Stimulated activated CD4-positive, alpha-beta T cell treated with anti-CD3 and anti-CD28 coated beads, TNF-alpha, amount 100 ng/mL, for 48 hours (primary cell): ENCODE measurements at places on chromosomes 4 and X.

DNA sequence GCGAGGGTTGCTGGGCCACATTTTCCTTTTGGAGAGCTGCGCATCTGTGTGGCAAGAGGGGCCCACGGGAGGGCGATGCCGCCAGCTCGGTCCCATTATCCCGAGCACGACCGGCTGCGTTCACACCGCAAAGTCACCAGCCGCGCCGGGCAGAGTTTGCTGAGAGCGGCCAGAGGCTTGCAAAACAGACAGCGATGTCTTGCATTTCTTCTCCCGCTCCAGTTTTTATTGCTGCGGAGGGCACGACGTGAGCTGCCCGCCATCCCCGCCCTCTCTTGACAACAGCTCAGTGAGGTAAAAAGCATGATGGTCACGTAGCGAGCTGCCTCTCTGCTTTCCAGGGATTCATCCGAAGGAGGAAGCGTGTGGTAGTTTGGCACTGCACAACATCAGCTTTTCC is 102.1 kb upstream of the TENM3 start:
- no peak for DNase-seq

DNA sequence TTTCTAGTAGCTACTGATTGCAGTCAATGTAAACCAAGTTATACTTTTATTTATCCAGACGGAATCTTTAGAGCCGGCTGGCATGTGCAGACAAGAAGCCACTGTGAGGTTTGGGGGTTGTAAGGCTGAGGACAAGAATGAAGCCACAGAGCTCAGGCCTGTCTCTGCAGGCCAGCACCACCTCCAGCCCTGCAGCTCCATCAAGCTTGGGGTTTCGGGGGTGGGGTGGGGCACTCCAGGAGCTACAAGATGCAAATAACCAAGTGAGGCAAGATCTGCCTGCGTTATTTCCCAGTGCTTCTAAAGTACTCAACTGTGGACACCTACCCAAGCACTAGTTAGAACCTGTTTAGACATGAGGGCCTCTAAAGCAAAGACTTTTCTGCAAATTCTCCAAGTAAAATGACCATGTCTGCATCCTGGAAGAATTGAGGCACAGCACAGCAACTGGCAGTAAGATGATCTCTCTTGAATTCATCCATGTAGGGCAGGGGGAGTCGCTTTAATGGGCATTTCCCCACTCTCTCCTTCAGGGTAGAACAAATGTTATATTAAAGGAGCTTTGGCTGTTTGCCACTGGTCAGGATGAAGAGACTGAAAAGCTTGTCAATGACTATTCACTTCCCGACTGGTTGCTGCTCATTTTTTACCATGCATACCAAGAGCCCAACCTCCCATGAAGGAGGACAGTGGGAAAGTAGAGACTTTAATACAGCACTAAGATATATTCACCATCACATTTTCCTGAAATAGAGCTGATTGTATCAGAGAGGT is 222.5 kb downstream of the MGST2 start:
- no peak for DNase-seq

DNA sequence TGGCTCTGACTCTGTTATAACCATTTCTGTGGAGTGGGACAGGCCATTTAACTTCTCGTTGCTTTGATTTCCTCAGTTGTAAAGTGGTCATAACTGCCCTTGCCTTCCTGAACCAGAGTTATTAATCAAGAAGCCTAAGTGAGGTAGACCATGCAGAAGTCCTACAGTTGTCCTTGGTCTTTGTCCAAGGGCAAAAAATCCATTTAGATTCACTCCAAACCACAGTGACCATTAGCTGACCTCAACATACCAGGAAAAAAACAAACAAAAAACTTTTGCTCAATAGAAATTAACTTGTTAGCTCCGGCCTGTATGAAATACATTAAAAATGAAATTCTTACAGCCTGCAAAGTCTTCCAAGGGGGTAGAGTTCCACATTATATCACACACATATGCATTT is 52.7 kb downstream of the TBC1D9 start:
- no peak for DNase-seq

GRCh38 chr4:152408514-152409327 is 127.2 kb downstream of the FBXW7 start:
- DNase-seq, result peak; percentile 9

GRCh38 chrX:41409006-41409405 is 38.1 kb upstream of the NYX start:
- DNase-seq, result no peak

DNA sequence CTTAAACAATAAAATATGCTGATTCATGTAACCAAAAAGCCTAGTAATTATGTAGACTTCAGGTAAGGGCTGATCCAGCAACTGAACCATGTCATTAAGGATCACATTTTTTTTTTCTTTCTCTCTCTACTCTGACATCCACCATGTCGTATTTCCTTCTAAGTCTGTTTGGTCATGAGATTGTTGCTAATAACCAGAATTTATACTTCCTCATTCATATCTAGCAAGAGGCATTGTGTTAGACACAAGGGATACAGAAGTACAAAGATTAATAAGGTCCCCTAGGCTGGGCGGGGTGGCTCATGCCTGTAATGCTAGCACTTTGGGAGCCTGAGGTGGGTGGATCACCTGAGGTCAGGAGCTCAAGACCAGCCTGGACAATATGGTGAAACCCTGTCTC is 24.1 kb downstream of the PHEX start:
- no peak for DNase-seq

DNA sequence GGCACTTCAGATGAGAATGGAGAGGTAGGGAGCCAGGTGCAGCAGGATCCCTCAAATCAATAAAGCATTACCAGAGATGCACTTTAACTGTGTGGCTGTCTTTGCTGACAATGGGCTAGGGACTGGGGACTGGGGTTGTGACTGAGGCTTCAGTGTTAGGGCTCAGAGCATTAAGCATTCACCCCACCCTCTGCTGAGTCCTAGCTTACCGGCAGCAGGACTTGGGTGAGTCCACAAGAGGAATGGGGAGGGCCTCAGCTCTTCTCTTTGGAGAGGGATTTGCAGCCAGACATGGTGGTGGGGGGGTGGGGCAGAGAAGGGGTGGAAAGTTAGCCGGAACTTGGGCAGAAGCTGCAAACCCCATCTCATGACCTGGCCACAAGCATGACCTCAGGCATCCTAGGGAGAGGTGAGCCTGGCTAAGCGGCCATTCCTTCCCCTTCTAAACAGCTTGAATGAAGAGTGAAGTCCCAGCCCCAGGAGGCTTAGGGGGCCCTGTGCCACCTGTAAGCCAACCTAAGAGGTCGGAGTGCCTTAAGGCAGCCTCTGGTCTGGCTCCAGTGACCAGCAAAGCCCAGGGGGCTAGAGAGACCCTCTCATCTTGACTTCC is 78.4 kb downstream of the STARD8 start:
- DNase-seq, result no peak

GRCh38 chr4:75673959-75674328 is 733 bp upstream of the G3BP2 start:
- DNase-seq, result no peak

DNA sequence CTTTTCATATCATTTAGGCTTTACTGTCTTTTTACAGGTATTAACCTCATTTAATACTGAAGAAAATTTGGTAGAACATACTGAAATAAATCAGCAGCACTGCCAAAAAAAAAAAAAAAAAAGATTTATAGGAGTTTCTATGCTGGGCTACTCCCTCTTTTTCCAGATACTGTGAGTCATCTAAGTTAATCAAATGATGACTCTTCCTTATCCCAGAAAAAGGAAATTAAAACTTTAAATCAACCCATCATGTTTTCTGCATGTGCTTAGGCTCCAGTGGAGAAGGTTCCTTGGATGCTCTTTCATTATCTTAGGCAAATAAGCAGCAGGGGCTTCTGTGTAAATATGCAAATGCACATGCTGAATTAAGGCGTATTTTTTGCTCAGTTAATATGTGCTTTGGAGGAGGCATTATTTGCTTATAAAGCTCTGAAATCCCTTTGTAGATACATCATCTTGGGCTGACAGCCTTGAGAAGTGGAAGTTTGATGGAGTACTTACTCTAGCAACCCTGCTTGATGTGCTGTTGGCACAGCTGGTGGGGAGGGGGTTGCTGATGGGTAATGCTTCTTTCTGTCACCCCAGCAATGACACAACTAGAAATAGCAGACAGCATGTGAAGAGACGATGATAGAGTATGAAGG is 136.1 kb downstream of the C4orf33 start:
- no peak for DNase-seq

DNA sequence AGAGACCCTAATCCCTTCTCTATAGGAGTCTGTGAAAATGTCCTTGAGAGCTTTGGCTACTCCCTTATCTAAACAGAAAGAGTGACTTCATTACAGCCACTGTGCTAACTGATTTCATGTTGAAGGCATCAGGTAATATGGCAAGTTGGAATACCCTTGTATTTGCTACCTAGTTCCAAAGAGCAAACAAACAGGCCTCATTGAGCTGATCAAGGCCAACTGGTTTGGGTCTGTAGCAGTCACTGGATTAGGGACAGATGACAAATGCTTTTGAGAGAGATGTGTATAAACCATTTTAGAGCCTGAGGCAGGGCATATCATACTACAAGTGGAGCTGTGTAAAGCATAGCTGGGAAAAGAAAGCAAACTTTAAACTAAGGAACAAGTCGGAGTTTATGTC is 22.9 kb upstream of the PDLIM5 start:
- DNase-seq, result no peak

DNA sequence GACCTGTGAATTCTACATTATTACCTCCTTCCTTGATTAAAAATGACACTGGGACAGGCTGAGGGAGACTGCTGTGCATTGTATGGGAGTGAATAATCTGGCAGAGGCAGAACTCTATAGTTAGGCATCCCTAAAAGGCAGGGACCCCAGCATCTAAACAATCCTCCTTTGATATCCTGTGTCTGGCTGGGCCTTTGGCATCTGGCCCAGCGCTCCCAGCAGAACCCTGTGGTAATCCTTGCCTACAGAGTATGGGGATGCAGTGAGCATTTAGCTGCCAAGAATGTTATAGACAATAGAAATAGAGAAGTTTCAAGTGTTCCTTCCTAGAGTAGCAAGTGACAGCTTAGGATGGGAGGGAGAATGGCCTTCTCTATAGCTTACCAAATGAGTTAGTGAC is 38.5 kb downstream of the ZCCHC12 start:
- DNase-seq, result no peak

GRCh38 chr4:1116838-1117237 is 3.5 kb upstream of the RNF212 start:
- DNase-seq, result no peak

DNA sequence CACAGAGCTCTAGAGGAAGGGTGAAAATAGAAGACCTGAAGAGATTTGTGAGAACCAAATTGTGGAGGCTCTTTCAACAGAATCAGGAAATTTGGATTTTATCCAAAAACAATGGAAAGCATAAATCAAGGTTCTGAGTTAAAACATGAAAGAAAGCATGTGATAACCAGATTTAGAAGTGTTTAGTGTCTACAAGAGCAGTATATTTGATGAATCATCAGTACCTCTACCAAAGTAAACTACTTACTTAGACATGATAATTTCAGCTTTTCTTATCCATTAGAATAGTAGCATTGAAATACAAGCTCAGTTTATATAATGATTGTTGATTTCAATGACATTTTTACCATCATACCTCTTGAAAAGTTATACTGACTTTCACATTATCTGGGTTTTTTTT is 25.9 kb upstream of the INTU start:
- DNase-seq, result no peak

DNA sequence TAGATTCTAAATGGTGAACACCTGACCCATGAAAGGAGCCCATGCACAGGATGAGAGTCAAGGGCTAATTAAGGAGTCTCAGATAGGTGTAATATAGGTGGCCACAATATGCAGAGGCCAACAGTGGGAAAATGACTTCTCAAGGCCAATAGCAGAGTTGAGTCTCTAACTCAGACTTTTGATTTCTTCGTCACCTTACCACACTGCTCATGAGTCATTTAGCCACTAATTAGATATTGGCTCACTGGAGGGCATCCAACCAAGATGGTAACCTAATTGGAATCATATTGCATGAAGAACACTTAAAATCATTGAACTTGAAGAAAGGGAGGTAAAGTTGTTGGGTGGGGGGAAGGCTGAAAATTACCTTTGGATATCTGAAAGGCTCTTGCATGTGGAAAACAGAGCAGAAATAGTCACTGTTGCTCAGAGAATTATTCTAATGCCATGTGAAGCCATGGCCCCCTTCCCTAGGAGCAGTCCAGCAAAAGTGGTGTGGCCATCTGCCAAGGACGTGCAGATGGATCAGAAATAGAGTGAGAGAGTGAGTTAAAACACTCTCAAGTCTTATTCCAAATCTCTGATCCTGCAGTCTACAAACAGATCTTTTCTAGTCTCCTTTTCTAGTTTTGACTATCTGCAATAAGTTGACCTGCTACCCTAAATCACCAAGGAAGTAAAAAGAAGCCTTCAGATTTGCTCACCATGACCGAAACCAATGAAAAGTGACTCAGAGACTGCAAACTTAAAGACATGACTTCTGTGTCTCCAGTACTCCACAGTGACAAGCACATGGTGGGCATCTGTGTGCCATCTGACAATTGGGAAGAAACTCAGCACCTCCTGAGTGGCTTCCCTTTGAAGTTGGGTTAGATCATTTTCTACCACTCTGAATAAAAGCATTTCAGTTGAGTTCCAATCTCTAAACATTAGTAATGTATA is 93.9 kb upstream of the C1QTNF7 start:
- no peak for DNase-seq

DNA sequence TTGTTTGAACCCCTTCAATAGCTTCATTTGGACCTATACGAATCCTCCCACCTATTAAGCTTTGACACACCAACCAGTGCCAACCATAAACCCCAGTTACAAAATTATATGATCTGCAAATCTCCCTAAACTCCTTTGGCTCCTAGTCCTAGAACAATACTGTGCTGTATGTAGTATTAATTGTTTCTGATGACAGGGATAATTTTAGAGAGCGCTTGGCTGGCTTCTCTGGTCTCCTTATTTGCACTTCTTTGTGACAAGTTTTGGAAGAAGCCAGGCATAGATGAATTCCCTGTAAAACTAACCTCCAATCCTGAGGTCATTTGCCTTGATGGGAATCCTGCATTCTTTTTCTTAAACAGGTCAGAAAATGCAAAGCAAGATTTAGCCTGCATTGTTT is 433.0 kb downstream of the PPARGC1A start:
- DNase-seq, result no peak

DNA sequence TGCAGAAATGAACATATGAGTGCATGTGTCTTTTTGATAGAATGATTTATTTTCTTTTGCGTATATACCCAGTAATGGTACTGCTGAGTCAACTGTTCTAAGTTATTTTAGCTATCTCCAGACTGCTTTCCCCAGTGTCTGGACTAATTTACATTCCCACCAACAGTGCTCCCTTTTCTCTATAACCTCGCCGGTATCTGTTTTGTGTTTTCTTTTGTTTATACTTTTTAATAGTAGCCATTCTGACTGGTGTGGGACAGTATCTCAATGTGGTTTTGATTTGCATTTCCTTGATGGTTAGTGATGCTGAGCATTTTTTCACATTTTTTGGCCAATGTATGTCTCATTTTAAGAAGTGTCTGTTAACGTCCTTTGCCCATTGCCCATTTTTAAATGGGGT is 218.6 kb upstream of the KCNIP4 start:
- DNase-seq, result no peak

GRCh38 chrX:150692831-150693724 is at the start of gene MTMR1:
Gene MTMR1 (plus strand): TSS chrX:150693396. CDS start chrX:150693531, 135 bp downstream.
- DNase-seq, result no peak
